Psoas muscle (tissue), 8 donors: ENCODE measurements at places on chromosomes 7 and 10.

GRCh38 chr10:116720668-116721546 lies 21.5 kb downstream of the HSPA12A start:
- no peak for DNase-seq

GRCh38 chr10:101485681-101486554 lies 102.1 kb downstream of the POLL start:
- DNase-seq: no peak

DNA sequence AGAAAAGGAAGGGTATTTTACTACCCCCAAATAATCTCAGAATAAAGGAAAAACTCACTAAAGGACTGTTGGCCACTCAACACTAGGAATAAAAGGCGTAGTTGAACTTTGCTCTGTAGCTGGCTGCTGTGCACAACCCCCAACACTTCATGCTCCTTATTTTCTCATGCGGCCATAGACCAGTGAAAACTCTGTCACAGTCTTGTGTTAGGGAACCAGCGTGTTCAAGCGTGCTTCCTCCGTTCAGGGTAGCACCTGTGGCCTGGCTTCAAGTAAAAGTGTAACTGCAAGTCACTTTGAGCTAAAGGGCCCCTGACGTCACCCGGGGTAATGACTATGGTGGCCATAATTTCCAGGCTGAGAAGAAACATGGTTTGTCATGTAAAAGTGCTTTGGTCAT lies 27.0 kb downstream of the BLNK start:
- no peak for DNase-seq

- no peak for DNase-seq
Measured at GRCh38 chr7:71766016-71766415, 634.1 kb downstream of the GALNT17 start.

DNA sequence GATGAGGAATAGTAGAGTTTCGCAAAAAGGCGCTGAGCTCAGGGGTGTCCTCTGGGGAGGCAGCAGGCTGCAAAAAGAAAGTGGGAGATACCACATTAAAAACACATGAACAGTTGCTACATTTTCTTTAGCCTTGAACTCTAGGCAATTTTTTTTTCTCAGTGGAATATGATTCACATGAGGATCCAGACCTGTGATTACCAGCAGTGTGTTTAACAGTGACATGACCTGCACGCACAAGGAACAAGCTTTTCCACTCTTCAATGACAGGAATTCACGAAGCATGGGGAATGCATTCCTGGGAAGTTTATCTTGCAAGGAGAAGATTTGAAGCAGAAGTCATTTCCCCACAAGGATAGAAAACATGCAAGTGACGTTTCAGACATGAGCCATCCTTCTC lies 161.6 kb downstream of the ITGA8 start:
- no peak for DNase-seq

- DNase-seq: no peak
Measured at GRCh38 chr7:157682064-157682945, 345.5 kb downstream of the DNAJB6 start.

- DNase-seq: no peak
Measured at GRCh38 chr10:15393139-15393825, 22.2 kb upstream of the FAM171A1 start.

GRCh38 chr7:30524545-30524944 lies 19.9 kb upstream of the GGCT start:
- no peak for DNase-seq

- no peak for DNase-seq
Measured at GRCh38 chr7:155682484-155682883, 38.0 kb downstream of the RBM33 start.

GRCh38 chr10:94251568-94251967 lies 111.2 kb downstream of the NOC3L start:
- DNase-seq: no peak

DNA sequence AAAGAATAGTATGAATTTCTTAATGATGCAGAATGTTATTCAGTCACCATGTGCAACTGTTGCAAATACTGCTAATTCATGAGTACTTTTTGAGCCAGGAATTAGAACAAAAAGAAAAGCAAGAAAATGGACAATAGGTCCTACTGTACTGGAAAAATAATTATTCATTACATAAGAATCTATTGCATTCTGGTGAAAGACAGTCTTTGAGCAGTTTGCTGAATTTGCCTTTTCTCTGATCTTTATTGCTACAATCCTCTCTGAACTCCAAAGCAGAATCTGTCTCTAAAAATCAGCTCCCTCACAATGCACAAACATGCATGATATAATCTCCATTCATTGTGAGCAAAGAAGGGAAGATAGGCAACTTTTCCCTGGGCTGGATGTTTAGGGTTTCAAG lies 12.8 kb downstream of the IFIT2 start:
- no peak for DNase-seq

DNA sequence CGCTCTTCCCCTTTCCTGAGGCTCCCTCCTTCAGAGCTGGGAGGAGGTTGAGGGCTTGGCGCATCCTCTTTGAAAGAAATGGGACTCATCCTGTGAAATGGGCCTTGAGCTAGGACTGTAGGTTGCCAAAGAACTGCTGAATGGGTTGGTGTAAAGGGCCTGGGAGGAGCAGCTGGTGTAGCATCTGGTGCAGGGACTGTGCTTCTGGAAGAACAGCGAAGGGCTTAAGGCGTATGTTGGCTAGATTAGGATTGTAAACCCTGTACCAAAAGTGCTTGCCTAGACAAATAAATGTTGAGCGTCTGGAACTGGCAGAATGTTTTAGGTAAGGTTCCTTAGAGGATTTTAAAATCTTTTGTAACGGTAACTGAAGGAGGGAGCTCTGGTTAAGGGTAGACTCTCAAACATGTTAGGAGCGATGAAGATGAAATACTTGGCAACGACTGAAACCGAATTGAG lies 563 bp downstream of the STAM start:
- no peak for DNase-seq

- DNase-seq: no peak
Measured at GRCh38 chr10:89382757-89383156, 4.9 kb downstream of the IFIT1B start.

- no peak for DNase-seq
Measured at GRCh38 chr10:117609796-117610170, 67.2 kb downstream of the EMX2 start.

GRCh38 chr10:49076741-49077521 lies 38.4 kb downstream of the VSTM4 start:
- no peak for DNase-seq

DNA sequence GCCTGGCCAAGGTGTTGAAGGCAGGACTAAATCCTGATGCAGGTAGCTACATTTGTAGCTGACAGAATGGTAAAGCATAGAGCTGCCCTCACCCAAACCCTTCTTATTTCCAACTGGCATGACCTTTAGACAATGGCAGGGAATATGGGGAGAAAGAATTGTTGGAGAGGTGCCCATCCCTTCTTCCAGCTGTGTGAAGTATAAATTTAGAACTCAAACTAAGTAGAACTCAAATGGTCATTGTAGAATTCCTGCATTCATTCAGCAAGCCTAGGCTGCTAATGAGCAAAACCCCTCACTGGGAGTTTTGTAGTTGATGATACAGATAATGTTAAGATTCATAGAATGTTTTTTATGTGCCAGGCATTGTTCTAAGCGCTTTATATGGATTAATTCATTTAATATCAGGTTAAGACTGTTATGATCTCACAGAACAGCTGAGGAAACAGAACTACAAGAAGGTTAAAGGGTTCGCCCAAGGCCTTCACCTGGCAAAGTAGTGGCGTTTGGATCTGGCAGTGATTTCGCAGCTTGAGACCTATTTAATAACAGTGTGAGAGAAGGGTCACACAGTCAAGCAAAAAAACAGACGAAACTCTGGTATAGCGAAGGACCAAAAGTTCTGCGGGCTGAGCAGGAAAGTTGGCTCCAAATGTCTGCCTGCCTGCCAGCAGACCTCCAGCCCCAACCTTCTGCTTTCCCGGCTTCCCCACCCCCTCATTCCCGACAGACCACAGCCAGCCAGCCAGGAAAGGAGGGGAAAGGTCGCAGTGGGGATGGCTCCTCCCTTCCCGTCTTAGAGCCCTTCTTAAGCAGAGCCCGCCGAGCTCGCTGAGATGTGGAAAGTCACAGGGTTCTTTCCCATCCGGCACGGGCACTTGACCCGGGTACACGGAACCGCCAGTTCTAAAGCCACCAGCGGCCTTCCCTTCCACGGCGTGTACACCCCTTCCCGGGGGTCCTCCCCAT lies 1.6 kb upstream of the HILPDA start:
- DNase-seq: peak; percentile 87

GRCh38 chr7:47893721-47894365 lies 54.4 kb downstream of the PKD1L1 start:
- no peak for DNase-seq

DNA sequence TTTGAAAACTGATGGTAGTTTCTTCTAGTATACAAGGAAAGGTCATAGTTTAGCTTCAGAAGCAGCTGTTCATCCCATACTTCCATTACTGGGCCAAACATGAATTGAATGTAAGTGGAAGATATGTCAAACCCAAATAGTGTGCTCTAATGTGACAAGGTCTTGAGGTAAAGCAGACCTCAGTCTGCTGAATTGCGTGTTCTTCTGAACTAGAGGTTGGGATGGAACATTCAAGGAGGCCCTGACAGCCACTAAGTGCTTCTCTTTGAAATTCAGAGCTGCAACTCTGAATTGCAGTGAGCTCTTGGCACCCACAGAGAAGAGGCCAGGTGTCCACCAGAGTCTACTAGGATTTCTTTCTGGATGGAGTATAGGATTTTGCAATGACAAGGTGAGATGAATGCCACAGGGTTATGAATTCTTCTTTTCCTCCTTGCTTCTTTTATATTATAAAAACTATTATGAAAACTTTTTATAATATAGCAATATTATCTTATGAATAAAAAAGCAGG lies 98.5 kb downstream of the IDE start:
- DNase-seq: no peak

DNA sequence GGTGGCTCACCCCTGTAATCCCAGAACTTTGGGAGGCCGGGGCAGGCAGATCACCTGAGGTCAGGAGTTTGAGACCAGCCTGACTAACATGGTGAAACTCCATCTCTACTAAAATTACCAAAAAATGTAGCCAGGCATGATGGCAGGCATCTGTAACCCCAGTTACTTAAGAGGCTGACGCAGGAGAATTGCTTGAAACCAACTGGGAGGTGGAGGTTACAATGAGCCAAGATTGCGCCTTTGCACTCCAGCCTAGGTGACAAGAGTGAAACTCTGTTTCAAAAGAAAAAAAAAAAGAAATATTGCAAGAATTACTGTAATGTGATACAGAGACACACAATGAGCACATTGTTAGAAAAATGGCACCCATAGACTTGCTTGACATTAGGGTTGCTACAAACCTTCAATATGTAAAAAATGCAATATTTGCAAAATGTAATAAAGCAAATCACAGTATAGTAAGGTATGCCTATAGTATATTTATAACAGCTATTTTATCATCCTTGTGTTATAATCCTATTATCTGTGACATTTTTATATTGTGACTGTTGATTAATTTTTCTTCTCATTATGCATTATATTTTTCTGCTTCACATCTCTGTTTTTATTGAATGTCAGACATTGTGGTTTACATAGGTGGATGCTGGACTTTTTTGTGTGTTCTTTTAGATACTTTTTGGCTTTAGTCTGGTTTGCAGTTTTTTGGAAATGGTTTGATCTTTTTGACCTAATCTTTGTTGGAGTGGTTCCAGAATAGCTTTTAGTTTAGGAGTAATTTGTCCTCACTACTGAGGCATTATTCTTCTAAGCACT lies 55.4 kb upstream of the HELLS start:
- no peak for DNase-seq

- DNase-seq: peak; percentile 28
Measured at GRCh38 chr10:52313256-52313932, 687 bp upstream of the DKK1 start.

DNA sequence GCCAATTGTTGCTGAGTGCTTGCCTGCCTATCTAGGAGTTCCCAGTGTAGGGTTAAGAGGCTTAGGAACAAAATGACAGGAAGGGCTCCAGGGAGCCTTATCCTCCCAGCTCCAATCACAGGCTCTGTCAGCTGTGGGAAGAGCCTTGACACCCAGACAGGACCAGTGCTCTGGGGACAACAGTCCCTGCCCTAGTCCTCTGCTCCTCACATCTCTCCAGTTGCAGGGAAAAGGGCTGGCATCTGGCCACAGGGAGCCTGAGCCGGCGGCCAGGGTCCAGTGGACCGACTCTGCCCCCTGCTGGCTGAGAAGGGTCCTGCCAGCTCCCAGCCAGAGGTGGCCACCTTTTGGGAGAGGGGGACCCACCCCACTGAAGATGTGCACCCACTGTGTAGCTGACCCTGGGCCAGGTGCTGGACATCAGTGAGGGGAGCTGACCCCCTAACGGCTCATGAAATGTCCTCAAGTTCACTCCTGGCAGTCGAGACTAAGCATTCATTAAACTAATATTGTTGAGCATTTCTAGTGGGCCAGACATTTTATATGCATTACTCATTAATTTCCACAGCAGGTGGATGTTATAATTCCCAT lies 17.6 kb downstream of the DNAJB12 start:
- DNase-seq: peak; percentile 93

DNA sequence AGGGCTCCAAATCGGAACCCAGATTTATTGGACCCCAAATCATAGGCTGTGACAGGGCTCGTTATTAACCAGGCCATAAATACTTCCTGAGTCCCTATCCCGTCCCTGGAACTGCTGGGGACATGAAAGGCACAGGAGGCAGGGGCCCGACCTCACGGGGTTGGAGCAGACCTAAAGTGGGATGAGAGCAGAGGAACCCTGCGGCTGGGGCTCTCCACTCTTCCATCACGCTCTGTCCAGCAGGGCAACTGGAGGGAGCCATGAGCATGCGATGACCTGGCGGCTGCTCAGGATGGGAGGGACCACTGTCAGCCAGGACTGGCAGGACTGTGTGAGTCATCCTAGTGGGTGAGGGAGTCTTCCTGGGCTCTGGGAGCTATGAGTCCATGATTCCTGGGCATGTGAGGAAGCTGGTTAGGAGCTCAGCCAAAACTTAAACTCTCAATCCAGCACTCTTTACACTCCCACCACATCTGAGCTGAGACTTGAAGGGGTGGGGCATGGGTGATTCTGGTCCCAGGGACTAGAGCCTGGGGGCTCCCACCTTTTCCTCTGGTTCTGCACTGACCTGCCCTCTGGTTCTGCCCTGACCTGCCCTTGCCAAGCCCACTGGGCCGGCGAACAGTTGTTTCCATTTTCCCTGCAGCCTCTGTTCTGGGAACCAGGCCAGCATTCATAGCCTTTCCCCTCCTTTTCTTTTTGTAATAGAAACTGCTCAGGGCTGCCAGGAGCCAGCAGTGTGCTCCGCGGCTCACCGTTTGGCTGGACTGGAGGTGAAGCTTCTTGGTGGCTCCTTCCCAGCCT lies 47.1 kb downstream of the SYPL1 start:
- peak; percentile 88 for DNase-seq

- DNase-seq: no peak
Measured at GRCh38 chr10:123561141-123561440, 105.1 kb upstream of the GPR26 start.

DNA sequence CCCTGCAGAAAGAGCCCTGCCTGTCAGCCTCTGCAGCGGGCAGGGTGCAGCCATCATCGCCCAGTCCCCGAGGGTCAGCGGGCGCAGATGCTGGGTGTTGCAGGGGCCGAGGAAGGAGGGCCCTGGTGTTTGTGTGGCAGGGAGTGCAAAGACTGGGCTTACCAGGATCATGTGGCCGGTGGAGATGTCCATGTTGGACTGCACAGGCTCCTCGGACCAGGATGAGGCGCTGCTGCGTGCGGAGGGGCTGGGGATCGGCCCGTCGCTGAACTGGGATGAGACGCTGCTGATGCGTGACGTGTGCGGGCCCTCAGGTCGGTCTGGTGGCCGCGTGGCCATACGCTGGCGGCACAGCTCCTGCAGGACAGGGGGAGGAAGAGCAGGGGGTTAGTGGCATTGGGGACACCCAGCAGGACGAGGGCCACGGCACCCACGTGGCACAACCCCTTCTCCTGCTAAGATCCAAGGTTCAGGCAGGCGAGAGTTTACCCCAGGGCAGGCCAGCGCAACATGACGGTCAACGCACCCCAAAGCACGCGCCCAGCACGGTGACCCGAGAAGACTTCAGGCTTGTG lies 319.5 kb downstream of the DNAJB6 start:
- DNase-seq: no peak
